ENCODE measurements at places on chromosomes 2 and 18.

GRCh38 chr2:190722061-190722759 lies 73.3 kb downstream of the NAB1 start:
- DNase-seq: no peak

DNA sequence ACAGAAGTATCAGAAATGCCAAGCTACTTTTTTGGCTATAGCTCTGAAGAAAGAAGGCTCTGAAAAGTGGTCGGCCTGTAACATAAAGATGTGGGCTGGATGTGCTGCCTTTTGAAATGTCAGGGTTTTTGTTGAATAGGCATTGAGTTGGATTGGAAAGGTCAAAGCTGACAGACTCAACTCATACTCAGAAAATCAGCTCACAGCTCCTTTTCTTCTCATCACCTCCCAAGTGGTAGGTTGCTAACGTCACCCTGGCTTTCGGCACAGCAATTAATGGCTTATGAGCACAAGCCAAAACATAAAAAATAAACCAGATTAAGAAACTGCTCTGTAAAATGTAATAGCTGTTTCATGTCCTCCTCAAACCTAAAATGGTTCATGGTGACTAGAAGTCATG lies 68.3 kb downstream of the KCNF1 start:
- no peak for DNase-seq

DNA sequence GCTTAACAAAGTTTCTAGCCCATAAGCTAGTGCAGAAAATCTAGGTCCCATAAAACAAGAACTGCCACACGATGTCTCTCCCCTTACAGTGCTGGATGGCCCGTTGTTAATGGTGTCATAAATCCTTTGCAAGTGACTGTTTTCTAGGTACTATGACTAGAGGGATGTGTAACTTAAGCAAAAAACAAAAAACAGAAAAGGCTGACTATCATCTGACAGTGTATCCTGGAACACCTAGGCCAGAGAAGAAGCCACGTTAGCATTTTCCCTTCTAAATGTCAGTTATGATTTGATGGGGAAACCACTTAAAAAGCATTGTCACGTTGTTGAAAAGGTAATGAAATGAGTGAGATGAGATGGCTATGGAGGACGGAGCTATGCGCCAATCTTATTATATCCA lies 2.4 kb downstream of the CASP8 start:
- no peak for DNase-seq

- DNase-seq: no peak
Measured at GRCh38 chr2:32910883-32911598, 35.7 kb upstream of the LTBP1 start.

DNA sequence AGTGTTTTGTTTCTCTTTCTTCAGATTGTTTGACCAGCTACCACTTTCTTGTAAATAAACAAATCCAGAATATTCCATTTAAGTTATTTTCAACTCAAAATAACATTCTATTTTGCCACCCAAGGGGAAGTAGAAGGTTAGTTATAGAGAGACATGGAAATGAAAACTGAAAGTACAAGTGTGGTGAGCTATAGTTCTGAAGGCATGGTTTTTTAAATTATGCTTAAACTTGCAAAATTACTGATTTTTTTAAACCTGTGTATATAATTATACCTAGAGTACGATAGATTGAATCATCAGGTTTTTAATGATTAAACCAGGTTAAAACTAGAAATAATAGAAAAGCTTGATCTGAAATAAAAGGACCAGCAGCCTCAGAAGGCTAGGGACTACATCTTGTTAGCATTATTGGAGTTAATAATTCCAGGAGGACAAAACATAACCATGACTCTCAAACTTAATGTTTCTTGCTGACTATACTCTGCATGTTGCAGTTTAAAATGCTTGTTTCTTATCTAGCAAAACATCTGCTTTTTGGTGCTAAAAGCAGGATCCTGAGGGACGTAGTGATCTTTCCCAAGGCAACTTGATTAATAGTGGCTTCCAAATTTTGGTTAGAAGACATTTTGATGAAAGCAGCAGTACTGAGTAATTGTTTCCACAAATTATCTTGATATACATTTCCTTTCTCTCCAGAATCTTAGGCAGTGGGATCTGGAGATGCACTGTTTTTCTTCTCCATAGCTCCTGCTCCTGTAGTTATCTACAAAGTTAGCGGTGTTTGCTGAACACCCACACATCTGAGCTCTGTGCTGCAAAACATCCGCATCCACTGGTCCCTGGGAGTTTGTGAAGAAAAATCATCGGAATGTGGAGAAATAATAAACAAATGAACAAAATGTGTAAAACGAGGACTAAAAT lies 327.2 kb upstream of the PKDCC start:
- no peak for DNase-seq

DNA sequence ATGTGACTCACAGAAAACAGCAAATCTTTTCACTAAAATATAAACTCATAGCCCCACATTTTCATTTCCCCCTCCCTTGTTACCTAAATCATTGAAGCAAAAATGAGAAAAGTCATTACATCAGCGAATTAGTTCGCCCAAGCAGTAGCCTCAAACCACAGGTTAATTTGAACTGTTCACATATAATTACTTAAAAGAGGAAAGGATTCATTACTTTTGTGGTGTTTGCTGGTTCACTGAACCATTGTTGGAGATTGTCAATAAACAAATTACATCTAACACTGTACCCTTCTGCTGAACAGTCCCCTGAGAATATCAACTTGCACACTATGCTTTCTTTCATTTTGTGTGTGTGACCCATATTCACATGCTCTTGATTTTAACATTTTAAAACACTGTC lies 238.7 kb downstream of the ERBB4 start:
- no peak for DNase-seq

DNA sequence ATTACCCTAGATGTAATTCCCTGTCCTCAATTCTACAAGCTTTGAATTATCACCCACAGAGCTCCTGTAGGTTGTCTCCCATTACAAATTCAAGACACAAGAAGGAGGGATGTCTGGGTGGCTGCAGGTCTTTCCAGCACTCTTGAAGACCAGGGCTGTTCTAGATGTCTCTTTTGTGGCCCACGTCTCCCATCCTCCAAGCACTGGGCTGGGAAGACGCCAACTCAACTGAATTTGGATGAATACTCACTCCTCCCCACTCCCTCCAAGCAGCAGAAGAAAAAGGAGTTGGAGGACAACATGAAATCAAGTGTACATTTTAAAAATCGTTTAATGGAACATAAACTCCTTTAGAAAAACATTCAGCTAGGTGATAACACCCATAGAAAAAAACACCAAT lies 31.2 kb downstream of the SMAD7 start:
- DNase-seq: no peak

DNA sequence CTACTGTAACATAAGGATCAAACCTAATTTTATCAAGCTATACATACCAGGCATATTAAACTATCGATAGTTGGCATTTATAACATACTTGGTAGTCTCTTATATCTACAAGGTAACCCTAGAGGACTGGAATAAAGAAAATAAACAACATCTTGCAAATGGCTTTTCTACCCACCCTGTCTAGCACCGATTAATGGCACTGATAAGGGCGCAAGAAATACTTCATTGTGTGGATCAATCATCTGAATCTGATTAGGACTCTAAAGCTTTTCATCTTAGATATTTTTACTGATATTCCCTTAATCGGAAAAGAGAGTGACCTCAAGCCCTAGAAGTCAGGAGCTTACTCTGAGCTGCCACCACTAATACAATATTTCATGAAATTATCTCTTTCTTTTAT lies 1461.7 kb upstream of the PIK3C3 start:
- DNase-seq: no peak

- peak; percentile 69 for DNase-seq
Measured at GRCh38 chr2:24456599-24457556, 34.2 kb upstream of the NCOA1 start.

GRCh38 chr2:60886991-60887390 lies 5.6 kb downstream of the REL start:
- no peak for DNase-seq

GRCh38 chr2:16713011-16713423 lies 47.4 kb upstream of the CYRIA start:
- no peak for DNase-seq

DNA sequence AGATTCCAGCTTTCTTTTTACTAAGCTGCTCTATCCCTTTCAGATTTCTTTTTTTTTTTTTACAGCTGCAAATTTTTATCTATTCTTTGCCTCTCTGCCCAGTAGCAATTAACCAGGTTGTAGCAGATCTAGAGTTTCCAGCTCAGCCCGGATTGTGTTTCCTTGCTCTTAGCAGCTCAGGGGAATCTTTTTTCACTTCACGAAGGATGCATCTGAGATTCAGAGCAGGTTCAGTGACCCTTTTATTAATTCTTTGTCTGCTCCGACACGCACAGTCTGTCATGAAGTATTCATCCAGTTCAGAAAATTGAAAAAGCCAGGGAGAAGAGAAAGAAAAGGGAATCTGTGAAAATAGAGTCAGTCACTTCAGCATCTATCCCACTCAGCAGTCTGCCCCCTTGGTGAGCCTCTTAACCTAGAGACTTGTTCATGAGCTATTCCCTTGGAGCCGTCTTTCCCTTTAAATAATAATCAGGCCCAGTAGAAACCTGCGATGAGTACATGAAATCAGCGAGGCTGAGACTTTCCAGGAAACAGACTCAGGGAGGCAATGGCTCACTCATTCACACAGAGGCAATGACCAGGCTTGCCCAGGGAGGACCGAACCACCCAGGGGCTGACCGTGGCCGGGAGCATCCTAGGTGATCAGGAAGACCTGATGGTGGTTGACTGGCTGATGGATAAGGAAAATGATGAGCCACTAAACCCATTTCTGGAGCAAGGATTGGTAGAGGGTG lies 103.4 kb upstream of the ITGA6 start:
- no peak for DNase-seq

- no peak for DNase-seq
Measured at GRCh38 chr18:79560042-79560860, 119.4 kb upstream of the CTDP1 start.

DNA sequence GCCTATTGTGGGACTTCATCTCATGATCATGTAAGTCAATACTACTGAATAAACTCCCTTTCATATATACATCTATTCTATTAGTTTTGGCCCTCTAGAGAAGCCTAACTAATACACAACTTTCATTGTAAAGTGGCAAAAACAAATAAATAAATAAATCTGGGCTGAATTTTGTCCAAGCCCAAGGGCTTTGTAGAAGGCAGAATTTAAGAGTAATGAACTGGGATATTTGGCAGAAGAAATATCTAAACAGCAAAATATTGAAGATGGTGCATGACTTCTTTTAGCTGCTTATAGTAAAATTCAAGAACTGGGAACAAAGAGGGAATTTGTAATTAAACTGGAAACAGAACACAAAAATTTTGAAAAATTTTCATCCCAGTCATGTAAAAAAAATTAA lies 246.7 kb upstream of the GULP1 start:
- no peak for DNase-seq

DNA sequence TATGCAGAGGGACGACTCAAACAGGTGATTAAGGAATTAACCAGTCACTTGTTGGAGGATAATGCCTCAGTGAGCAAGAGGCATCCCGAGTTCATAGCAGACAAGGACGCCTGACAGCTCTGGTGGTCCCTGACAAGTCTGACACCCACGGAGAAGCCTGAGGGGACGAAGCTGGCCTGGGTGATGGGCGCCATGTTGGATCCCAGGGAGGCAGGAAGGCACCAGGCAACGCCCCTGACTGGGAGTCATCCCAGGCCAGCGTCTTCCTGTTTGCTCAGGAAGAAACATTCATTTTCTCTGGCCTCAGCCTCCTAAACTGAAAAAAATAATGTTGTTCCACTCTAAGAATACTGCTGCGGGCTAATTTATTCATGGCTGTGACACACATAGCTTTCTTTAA lies 92.1 kb upstream of the ATP8B1 start:
- DNase-seq: no peak

- DNase-seq: peak; percentile 13
Measured at GRCh38 chr2:53018825-53019425, 748.7 kb upstream of the CHAC2 start.

DNA sequence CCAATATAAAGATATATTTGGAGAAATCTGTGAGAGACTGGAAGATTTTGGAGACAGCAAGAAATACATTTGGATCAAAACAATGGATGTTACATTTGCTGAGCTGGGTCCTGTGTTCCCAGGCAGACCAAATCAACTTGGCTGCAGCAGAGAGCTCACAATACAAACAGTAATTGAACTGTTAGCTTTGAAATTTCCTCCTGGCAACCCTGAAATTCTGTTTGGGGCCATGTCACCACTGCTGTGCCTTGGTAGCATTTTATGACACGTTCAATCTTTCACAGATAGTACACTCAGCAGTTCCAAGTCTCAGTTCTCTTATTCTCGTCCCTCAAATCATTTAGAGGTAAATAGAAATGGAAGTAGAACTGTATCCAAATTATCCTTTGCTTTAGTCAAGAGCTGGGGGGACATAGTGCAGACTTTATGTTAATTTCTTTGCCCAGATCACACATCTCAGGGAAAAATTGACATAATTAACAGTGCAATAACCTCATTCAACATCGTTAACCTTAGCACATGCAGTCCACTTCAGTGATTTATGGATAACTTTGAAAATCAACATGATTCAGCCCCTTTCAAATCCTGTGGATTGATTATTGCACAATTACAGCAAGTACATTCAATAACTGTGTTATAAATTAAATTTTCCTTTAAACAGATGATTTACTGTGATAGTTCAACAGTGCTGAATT lies 277.4 kb upstream of the MC4R start:
- no peak for DNase-seq

DNA sequence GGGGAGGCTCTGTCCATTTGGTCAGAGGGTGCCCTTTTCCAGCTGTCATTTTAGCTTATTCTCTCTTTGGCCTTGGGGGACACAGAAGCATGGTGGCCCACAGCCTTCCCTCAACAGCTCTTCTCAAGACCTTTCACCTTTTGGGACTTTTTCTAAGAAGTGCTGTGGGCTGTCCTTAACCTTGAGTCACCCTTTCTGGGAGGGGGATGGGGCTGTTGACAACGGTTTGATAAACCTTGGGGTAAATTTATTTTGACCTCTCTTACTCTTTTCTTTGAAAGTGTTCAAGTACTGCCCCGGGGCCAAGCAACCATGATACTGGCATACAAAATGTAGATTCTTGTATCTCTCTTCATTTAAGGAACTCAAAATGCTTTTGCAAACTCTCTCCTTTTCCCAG lies 13.7 kb downstream of the IGFBP5 start:
- no peak for DNase-seq

DNA sequence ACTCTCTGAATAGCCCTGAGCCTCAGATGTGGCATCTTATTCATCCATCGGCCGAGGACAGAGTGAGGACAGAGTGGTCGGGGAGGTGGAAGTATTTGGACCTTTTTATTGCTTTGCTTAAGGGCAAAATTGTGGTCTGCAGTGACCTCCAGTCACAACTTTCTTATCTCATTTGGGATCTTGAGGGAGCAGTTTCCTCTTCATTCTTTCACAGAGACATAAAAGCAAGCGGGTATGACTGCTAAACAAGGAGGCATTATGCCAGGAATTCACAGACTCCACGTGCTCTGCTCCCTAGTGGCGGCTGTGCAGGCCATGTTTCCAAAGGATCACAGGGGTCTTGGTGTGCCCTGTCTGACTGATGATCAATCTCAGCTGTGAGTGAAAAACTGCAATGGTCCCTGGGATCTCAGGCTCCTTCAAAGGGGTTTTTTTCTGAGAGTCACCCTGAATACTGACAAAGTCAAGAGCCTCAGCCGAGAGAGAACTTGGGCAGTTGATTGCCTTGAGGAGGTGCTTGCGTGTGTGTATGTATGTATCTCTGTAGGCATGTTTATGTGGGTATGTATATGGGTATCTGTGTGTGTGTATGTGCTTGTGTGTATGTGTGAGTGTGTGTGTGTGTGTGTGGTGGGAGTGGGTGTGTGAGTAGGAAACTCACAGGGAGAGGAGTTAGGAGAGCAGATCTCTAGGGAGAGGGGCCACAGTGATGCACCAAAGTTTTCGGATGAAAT lies 47.7 kb downstream of the RAPGEF4 start:
- DNase-seq: peak; percentile 30

- no peak for DNase-seq
Measured at GRCh38 chr2:54259413-54260240, 3.6 kb upstream of the TSPYL6 start.

GRCh38 chr2:6824962-6825361 lies 40.7 kb downstream of the CMPK2 start:
- DNase-seq: peak; percentile 45
